ENCODE measurements at places on chromosomes 12 and 14.

GRCh38 chr14:100864960-100865681, 38.4 kb downstream of the RTL1 start:
- DNase-seq, result no peak

DNA sequence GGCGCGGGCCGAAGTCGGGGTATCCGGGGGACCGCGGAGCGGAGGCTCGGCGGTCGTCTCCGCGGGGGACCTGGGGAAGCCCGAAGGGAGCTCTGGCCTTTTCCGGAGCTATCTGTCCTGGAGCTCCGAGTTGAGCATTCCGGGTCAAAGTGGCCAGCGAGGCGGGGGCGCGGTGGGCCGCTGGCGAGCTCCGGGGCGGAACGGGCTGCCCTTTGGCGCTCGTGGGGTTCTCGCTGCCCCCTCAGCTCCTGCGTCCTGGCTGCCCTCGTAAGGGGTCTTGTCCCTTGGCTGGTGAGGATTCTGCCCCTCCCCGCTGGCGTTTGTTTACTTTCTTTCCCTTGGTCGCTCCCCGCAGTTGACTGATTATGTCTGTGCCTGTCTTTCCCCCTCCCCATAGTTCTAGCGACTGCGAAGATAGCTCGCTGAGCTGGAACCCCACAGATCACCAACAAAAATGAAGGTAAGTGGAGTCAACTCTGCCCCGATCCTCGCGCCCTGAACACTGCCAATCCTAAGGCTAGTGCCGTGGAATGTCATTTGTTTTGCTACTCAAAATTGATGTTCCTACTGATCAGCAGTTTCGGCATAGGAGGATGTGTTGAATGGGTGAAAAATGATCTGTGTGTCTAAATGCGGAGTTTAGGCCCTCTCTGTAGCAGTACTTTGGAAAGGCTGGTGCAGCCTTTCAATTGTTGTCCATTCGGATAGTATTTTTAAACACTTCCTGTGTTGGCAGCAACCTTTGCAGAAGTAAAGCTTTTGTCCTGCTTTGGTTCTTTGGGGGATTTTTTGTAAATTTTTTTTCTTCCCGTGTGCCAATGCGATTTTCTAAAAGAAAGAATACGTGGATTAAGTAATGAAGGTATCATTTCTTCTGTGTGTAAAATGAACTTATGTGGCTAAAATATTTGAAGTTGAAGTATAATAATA, 1.3 kb downstream of the ARID4A start:
- DNase-seq, result no peak

DNA sequence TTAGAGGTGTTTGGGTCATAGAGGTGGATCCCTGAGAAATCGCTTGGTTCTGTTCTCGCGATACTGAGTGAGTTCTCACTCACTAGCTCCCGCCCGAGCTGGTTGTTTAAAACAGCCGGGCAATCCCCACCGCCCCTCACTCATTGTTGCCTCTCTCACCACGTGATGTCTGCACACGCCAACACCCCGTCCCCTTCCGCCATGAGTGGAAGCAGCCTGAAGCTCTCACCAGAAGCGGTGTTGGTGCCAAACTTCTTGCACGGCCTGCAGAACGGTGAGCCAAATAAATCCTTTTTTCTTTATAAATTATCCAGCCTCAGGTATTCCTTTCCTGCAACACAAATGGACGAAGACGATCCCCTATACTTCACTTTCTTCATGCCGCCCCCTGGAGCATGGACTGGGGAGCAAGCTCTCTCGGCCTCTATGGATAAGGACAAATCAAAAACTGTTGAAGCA, 45.4 kb upstream of the CCND2 start:
- DNase-seq, result no peak

DNA sequence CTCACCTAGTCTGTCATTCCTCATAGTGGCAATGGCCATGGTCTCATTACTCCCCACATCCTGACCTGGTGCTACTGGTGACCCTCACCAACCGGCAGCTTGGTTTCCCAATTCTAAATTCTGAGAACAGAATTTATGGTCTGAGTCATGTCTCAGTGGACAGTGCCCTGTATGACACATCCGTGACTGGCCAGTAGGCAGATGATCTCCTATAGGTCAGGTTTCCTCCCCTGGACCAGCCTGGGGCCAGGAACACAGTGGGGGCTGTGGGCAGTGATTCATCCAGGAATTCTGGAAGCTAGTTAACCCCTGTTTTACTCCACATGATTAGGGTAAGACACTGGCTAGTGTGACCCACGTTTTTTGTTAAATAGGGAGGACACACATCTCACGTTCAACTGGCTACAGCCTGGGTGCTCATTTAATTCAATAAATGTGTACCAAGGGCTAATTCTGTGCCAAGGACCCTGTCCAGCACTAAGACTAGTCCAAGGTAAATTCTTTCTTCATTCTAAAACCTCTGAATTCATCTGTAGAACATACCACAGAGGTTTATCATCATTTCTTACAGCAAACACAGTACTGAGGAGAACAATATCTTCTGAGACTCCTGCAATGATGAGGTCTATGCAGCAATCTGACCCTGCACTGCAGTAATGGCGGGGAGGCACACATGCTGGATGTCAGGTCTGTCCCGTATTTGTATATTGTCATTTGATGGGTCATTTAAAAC, 249.6 kb upstream of the TBX3 start:
- DNase-seq, result no peak

DNA sequence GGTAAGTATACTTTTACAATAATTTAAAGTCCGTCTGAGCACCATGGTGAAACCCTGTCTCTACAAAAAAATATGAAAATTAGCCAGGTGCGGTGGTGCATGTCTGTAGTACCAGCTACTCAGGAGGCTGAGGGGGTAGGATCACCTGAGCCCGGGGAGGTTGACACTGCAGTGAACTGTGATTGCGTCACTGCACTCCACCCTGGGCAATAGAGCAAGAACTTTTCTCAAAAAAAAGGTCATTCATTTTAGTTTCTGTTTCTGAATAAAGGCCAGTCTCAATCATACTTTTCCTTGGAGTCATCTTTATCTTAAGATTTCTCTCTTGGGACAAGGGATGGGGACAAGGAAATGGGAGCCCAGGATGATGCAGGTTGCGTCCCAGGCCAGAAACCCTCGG, 12.9 kb downstream of the ANKRD13A start:
- DNase-seq, result no peak

DNA sequence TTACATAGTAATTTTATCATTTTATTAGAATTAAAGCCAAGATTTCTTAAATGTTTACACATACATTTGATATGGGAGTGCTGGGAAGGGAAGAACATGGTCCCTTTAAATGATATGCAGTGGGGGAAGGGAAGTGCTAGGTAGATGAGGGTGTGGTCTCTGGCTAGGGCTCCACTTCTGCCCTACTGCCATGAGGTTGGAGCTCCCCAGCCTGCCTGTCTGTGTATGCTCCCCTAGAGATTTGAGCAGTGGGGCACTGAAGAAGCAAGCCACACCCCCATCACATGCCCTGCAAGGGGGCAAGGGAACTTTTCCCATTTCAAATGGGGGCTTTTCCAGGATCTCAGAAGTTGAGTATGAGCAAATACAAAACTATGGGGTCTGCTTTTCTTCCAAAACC, 25.5 kb downstream of the CLECL1 start:
- no peak for DNase-seq

GRCh38 chr12:27003421-27004381, 10.5 kb downstream of the TM7SF3 start:
- no peak for DNase-seq

All from NCI-H2107 (cell line).